ENCODE measurements at places on chromosomes 12 and 14. TPM values are rescaled to one million over a fixed set of nuclear protein-coding genes. Genes with fewer than 3 reads are reported as not detected.

NAV3 gene
- 98.3 TPM for total RNA-seq

GRCh38 chr14:103087343-103087835 is 3.4 kb downstream of the LBHD2 start:
- no peak for DNase-seq

- DNase-seq: peak; percentile 29
Observed at GRCh38 chr12:32309811-32310736, 89.3 kb upstream of the FGD4 start.

SLCO1B1 gene
- total RNA-seq: not detected

DNA sequence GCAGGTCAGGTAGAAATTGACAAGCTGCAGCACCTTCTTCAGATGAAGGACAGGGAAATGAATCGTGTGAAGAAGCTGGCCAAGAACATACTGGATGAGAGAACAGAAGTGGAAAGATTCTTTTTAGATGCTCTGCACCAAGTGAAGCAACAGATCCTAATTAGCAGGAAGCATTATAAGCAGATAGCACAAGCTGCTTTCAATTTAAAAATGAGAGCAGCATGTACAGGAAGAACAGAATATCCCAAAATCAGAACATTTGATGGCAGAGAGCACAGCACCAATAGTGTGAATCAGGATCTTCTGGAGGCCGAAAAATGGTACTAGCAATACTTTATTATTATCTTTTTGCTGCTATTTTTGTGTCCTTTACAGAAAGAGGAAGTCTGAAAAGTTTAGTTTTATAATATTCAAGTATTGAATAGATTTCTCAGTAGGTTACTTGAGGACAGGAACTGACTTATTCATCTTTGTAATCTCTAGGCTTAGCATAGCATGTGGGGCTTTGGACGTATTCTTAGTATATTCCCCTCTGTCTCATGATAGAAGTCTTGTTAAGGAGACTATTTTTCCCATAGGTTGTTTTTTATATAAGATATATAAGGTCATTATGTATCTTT is 30.8 kb downstream of the BBOF1 start:
- no peak for DNase-seq

DNA sequence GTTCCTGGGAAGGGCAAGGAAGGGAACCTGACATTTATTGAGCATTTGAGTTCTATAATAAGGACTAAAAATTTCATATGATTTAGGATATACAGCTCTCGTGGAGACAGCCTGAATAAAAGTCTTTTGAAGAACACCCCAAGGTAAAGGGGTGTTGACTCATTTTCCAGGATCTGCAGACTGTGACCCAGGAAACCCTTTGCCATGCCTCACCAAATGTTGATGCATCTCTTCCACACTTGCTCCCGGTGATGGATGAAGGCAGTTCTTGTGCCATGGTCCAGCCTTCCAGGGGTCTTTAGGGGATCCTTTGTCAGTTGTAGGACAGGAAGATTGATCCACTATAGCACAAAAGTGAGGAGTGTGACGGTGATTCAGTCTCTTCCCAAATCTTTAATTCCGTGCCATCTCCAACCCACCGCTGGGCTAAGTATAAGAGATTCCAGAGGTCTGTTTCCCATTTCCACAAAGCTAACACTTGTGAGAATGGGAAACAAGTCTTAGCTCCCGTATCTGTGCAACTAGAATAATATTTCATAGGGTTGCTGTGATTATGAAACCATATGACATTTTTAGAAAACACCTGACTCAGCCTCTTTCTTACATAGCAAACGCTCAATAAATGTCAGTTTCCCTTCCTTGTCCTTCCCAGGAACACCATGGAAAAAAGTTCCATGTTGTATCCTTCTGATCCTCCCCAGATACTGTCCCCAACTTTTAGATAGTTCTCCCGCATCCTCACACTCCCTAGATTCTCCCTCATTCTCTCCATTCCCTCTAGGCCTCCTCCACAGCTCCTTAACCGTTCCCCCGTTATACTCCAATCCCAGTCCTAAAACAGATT is 836 bp downstream of the AAAS start:
- DNase-seq: no peak

DIO2 gene
- 24.2 TPM for total RNA-seq

- peak; percentile 87 for DNase-seq
Observed at GRCh38 chr12:52186118-52186840, 5.5 kb downstream of the KRT80 start.

DNA sequence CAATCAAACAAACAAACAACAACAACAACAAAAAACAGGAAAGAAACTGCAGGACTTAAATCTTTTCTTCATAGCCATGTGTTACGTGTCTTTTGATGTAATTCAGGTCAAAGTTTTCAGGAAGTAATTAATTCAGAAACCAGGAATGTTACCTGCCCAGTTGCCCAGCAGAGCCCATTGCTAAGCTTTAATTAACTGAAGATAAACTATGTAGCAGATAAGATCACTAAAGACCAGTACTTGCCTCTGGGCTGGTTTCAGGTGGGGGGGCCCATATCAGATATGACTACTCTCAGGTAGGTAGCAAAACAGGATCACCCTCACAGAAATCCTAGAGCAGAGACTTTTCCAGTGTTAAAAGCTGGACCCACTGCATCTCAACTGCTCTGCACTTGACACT is 69.2 kb downstream of the LIN7A start:
- DNase-seq: no peak

ISM2 gene
- under 0.01 TPM for total RNA-seq

GRCh38 chr12:70543444-70543843 is 93.8 kb downstream of the PTPRB start:
- DNase-seq: peak; percentile 94

TAS2R14 gene
- total RNA-seq: 3.9 TPM

NAB2 gene
- total RNA-seq: 68.8 TPM

EXOC3L4 gene
- total RNA-seq: not detected

DNA sequence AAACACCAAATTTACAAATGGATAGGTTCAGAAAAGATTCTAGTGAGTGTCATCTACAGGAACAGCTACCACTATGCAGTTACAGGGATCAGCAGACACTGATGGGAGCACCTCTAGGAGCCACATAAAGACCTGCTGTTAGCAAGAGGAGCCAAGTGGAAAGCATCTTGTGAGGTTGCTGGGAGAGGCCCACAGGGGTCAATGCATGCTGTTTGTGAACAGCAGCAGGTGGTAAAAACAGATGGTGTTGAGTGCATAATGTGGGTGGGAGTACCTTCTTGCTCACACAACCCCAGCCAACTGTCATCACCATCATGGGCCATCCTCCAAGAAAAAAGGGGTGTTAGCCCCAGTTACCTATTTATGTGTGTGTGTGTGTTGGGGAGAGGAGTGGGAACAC is 215.2 kb upstream of the SSTR1 start:
- no peak for DNase-seq

GRCh38 chr14:64549791-64550620 is at the start of gene PPP1R36:
PPP1R36 (plus strand) TSS chr14:64549961; CDS start chr14:64549998, 37 bp downstream.
- DNase-seq: no peak

PLA2G1B gene
- not detected for total RNA-seq

- DNase-seq: no peak
Observed at GRCh38 chr14:88043529-88044443, 38.9 kb downstream of the GPR65 start.

CFAP251 gene
- 9.4 TPM for total RNA-seq

- no peak for DNase-seq
Observed at GRCh38 chr14:25537846-25538455, 488.0 kb upstream of the STXBP6 start.

- no peak for DNase-seq
Observed at GRCh38 chr14:103161054-103161397, 37.8 kb downstream of the TNFAIP2 start.

INF2 gene
- 16.8 TPM for total RNA-seq

DNA sequence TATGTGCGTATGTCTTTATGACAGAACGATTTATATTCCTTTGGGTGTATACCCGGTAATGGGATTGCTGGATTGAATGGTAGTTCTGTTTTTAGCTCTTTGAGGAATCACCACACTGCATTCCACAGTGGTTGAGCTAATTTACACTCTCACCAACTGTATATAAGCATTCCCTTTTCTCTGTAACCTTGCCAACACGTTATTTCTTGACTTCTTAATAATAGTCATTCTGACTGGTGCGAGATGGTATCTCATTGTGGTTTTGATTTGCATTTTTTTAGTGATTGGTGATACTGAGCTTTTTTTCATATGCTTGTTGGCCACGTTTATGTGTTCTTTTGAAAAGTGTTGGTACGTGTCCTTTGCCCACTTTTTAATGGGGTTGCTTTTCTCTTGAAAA is 49.7 kb downstream of the FRS2 start:
- DNase-seq: no peak

- peak; percentile 25 for DNase-seq
Observed at GRCh38 chr12:86670986-86671385, 414.8 kb upstream of the MGAT4C start.

SYCP3 gene
- total RNA-seq: not detected

WSCD2 gene
- not detected for total RNA-seq

BCL2L14 gene
- not detected for total RNA-seq

DNA sequence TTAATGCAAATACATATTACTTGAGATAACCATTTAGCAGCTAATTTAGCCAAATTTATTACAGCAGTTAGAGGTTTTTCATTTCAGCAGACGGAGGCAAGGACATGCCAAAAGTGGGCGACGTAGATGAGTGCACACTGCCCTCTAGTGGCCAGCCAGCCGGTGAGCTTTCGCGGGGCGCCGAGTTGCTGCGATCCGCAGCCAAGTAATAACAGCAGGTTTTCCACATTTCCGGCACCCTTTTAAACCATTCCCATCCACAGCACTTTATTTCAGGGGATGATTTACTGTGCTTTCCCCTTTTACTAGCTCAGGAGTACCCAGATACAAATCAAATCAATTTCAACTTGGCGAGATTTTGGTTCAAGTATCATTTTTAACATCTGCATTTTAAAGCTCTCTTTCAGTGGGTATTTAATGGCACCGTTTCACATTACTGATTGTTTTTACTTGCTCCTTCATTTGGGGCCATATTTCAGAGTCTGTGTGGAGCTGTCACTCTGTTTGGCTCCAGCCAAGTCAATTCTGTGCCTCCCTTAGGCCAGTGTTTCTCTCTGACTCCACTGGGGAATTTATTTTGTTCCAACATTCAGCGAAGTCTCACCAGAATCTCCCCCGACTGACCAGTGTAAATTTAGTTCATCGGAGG is 158.0 kb downstream of the EGLN3 start:
- peak; percentile 66 for DNase-seq

- DNase-seq: peak; percentile 48
Observed at GRCh38 chr12:69274861-69275260, 35.5 kb downstream of the CPSF6 start.

- DNase-seq: peak; percentile 11
Observed at GRCh38 chr14:36317650-36318049, 2.8 kb downstream of the MBIP start.

DPY19L2 gene
- total RNA-seq: 0.90 TPM

MMP19 gene
- 8.6 TPM for total RNA-seq

METTL1 gene
- total RNA-seq: 10.8 TPM

IFT81 gene
- 10.6 TPM for total RNA-seq

KCNH5 gene
- total RNA-seq: under 0.01 TPM

DNA sequence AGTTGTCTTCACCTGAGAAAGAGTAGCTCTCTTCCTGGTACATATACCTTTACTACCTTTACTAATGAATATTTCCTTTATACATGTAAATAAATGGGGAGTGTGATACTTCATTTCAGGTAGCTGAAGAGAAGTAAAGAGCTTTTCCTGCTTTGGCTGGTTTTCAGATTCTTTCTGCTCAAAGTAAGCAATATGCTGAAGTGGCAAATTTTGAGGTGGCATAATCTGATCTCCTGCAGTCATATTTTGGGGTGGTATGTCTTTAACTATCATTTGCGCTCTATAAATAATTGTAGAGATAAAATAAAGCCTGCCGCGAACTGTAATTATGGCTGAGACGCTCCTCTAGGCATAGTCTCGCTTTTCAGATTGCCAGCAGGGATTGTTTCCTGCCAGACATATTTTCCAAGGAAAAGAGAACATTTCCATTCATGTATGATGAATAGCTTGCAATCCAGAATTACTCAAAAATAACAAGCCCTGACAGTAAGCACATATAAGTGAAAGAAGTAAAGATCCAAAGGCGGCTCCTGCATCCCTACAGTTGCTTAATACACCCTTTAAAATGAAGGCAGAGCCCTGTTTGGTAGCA is 200.7 kb downstream of the C12orf50 start:
- no peak for DNase-seq

DNA sequence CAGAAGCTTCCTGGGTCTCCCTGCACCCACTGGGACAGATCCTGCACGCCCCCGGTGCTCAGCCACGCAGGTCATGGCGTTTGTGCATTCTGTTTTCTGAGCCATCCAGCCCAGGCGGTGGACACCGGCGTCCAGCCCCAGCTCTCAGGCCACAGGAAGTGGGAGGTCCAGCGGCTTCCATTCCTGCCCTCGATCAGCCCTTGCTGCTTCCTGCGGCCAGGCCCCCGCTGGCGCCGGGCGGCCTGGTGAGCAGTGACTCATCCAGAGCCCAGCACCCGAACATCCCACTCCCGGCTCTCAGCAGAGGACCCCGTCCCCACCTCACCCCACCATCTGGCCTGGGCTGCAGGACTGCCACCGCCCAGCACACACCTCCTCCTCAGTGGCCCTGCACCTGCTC is 18.0 kb upstream of the NUDT14 start:
- peak; percentile 19 for DNase-seq

DNA sequence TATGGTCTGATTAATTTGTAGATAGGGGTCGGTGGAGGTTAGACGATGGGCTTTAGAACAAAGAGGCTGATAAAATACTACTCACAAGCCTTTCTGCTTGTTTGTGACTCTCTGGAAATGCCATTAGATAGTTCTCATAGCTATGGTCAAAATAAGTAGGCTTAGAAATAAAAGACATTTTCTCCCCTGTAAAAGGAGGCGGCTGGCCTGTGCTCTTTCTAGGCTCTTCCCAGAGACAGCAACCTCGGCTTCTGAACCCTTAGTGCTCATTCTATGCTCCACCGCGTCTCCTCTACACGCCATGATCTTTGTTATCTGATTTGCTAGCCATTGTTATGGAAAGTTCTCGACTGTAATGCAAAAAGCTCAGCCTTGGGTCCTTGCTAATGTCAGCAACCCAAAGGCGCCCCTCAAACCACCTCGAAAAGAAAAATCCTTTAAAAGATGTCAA is 64.5 kb downstream of the CRADD start:
- DNase-seq: no peak

DNA sequence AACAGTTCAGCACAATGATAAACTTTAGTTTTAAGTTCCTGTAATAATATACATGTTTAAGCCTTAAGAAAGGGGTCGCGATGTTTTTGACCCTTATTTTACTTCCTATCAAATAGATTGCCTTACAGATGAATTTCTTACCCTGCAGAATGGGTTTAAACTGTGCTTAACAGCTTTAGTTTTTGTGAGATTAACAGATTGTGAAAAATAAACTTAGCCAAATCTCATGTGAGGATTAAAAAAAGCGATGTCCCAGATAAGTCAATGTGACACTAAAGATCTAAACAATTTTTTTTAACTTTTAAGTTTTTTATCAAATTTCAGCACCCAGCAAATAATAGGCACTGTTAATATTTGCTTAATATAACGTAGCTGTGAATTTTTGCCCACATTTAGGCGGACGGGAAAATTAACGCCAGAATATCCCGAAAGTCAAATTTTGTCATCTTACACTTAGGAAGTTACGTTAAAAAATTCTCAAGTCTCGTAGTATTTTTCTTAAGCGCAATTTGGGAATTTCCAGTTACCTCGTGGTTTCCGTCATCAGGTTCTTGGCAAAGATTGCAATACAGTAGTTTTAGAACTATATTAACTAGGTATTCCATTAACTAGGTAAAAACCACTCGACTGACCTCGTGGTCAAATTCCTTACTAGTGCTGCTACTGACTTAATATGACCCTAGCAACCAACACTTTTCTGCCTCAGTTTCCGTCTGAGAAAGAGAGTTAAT is 1.2 kb downstream of the HNRNPC start:
- peak; percentile 49 for DNase-seq

STON2 gene
- not detected for total RNA-seq

GRCh38 chr12:95173392-95174251 is 43.6 kb downstream of the FGD6 start:
- peak; percentile 91 for DNase-seq
